ENCODE measurements at places on chromosomes 6 and 20.

GRCh38 chr6:132456700-132457143 lies 55.4 kb upstream of the MOXD1 start:
- DNase-seq: no peak

DNA sequence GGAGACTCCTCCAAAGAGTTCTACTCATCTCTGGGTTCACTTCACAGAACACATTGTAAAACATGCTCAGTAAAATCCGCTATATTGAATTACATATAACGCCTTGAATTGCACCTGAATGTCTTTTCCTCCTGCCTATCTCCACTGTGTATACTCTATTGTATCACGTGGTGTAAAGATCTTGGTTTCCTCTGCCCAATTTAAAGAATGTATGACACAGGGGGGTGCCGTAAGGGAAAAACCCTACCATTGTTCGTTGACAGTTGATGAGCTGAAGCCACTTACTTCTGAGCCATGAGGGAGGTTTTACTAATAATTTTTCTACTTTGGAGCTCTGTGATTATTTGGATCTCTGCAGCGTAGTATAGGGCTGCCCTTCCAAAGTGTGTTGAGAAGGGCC lies 6.0 kb downstream of the ASF1A start:
- DNase-seq: no peak

GRCh38 chr6:102774326-102774725 lies 1380.8 kb downstream of the GRIK2 start:
- no peak for DNase-seq

DNA sequence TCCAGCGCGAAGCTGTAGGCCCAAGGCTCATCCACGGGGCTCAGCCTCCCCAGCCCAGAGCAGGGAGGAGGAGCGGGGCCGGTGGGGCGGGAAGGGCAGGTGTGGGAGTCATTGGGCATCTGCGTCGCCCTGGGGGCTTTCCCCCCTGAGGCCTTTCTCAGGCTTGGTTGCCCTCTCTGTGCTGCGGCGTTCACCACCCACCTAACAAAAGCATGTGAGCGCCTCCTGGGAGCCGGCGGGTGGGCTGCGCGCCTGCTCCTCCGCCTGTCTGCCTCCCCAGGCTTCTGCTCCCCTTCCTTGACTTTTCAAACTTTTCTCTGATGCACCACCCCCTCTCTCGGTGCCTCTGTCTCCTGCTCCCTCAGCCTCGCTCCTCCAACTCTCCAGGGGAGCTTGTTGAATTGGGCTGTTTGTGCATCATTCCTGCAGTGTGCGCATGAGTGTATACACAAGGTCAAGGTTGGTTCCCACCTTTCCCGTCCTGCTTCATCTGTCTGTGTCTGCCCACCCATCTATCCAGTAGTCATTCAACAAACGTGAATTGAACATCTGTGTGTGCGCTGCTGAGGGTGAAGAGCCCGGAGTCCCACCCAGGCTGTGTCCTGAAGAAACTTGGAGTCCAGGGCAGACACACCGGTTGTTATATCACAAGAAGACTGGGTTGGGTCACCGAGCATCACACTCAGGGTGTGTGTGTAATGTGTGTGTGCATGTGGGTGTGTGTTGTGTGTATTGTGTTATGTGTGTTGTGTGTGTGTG lies 82.4 kb upstream of the NNAT start:
- DNase-seq: no peak

- no peak for DNase-seq
Observed at GRCh38 chr6:107641500-107641941, 151.6 kb downstream of the SOBP start.

DNA sequence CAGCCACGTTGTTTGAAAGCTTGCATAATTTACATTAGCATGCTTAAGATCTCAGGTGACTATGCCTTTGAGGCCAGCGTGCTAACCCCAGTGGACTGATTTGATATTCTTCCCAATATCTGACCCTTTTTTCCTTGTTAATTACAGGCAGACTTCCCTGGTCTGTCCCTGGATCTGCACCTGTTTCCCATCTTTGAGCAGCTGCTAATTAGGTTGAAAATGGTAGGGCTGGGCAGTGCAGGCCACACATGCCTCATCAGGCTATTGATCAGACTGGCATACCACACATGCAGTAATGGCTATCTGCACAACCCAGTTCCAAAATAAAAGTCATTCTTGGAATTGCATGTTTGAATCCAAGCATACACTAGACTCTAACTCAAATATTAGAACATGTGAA lies 164.3 kb upstream of the TFAP2D start:
- no peak for DNase-seq

DNA sequence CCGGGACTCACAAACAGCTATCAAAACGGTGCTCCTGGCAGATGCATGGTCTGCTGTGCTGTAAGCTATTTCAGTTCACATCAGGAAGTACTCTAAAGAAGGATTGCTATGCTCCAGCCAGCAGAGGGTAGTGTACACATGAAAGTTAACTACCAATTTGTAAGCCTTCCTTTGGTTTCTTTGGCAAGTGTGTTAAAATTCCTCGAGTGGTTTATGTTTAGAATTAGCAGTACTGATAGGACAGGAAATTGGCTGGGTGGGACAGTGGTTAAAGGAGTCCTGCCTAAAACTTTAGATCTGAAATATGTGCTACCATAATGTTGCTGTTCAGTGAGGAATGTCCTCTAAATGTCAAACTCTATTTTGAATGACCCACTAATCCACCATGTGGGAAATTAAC lies 47.4 kb downstream of the TRMT11 start:
- peak; percentile 68 for DNase-seq

DNA sequence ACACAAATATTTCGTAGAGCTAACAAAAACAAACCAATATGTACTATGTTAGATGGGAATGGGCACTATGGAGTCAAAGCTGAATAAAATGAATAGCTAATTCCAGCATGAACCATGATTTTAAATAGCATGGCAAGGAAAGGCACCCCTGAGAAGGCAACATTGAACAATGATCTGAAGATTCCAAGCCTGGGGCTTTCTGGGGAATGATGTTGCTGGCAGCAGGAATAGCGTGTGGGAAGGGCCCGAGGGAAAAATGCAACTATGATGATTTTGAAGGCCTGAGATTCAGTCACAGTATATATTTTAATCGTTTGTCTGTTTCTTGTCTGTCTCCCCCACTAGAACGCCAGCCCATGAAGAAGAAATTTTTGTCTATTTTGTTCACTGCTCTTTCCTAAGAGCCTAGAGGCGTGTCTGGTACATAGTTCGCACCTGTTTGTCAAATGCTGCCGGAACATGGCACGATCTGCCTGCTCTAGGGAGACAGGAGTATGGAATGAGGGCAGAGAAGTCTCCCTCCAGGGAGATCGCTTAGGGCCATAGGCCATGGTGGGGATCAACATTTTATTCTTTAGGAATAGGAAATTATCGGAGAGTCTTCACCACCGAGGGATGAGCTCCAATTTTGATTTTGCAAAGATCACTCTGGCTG lies 84.8 kb upstream of the EYA2 start:
- DNase-seq: no peak

GRCh38 chr6:125307150-125307838 lies 5.5 kb upstream of the HDDC2 start:
- peak; percentile 63 for DNase-seq

DNA sequence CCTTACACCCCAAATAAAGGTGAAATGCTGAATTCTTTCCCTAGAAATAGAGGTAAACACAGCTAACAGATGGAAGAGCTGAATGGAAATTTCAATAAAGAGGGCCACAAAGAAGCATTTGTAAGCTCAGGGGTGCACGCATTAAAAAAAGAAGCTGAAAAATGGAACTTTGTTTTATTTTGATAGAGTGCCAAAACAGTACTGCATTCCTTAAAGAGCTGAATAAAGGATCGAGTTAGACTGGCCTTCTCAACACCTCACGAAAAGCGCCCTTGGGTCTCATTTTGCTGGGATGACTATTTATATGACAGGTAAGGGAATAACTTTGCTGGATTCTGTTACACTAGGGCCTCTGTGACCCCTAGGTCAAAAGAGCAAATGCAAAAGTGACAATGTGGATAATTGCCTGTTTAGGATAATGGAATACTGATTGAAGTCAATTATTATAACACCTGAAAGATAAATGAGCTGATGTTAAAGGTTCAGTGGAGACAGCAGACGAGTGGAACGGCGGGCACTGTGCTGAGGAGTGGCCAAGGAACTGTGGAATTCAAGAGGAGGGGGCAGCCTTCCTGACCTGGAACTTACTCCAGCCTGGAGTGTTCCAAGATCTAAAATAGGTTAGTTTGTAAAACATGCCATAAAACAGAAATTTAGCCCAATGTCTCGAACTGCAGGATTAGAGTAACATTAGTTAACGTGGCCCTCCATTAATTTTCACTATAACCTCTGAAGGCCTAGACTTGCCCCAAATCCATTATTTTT lies 168.4 kb downstream of the FOXC1 start:
- DNase-seq: no peak

- DNase-seq: no peak
Observed at GRCh38 chr6:170205534-170206316, 85.2 kb downstream of the DLL1 start.

All from MCF 10A (cell line).